CD4-positive, alpha-beta T cell treated with Interleukin-6 at 100 ng/mL for 8 hours (primary cell): ENCODE measurements at places on chromosomes 11 and 22.

- DNase-seq: no peak
Measured at GRCh38 chr11:110297726-110298300, 1.4 kb upstream of the RDX start.

DNA sequence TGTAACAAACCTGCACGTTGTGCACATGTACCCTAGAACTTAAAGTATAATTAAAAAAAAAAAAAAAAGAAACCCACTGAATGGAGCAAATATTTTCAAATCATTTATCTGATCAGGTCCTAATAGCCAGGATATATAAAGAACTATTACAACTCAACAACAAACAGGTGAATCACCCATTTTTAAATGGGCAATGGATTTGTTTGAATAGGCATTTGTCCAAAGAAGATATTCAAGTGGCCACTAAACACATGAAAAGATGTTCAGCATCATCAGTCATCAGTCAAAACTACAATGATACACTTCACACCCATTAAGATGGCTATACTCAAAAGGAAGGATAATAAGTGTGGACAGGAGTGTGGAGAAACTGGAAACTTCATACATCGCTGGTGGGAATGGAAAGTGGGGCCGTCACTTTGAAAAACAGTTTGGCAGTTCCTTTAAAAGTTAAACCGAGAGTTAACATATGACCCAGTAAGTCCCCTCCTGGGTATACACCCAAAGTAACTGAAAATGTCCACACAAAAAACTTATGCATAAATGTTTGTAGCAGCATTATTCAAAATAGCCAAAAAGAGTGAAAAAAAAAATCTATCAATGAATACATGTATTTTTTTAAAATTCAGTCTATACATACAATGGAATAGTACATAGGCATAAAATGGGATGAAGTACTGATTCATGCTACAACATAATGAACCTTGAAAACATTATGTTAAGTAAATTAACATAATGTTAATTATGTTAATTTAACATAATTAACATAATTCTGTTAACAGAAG is 53.1 kb downstream of the ARRB1 start:
- DNase-seq: no peak

DNA sequence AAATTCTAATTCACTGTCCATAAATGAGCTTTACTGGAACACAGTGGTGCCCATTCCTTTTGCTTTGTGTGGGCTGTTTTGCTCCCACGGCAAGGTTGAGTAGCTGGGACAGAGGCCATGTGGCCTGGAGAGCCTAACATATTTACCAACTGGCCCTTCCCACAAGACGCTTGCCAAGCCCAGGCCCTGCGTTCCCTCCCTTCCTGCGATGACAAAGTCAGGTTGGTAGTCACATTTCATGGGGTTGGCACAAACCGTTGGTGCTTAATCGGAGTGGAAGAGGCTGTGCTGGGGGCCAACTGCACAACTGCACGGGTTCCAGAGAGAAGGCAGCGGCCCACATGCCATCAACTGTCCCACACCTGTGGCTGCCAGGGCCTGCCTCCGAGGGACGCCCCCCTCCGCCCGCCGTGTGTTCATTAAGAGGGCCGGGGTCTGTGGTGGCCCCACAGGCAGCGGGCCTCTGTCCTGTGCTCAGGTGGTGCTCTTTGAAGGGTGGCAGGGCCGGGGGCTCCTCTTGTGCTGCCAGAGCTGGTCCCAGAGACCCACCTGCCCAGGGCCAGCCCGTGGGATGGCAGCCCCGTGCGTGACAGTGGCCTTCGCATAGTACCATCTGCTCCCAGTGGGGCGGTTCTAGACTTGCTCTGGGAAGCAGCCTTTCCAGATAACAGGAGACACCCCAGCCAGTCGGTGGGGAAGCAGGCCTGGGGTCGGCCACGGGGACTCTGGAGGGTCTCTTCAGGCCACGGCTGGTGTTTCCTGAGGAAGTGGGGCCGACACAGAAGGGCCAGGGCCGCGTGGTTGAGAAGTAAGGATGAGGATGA is 81.5 kb upstream of the CLDN5 start:
- DNase-seq: no peak

DNA sequence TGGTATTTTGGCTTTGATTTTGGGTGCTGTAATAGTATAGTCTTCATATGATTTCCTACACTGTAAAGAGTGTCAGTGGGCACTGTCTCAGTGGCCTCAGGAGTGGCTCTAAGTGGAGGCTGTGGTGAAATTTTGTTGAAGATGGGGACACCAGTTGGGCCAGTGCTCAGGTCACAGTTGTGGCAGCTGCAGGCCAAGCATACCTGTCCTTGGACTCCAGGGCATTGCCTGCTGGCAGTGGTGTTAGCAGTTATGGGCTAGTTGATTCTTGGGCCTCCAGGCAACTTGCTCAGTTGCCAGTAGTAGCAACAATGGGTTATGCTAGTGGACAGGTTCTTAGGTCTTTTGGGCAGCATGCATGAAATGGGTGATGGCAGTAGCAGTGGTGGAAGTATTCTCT is 39.2 kb upstream of the SLC22A25 start:
- DNase-seq: no peak

DNA sequence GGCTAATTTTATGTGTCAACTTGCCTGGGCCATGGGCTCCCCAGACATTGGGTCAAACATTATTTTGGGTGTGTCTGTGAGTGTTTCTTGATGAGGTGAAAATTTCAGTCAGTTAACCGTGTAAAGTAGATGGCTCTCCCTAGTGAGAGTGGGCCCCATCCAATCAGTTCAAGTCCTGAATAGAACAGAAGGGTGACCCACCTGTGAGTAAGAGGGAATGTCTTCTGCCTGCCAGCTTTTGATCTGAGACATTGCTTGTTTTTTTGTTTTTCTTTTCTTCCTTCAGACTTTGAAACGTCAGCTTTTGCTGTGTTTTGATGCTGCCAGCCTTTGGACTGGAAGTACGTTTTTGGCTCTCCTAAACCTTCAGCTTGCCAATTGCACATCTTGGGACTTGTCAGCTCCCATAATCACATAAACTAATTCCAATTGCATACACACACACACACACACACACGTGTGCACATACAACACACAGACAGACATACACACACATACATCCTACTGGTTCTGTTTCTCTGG is 300.1 kb downstream of the CNTN5 start:
- DNase-seq: no peak

DNA sequence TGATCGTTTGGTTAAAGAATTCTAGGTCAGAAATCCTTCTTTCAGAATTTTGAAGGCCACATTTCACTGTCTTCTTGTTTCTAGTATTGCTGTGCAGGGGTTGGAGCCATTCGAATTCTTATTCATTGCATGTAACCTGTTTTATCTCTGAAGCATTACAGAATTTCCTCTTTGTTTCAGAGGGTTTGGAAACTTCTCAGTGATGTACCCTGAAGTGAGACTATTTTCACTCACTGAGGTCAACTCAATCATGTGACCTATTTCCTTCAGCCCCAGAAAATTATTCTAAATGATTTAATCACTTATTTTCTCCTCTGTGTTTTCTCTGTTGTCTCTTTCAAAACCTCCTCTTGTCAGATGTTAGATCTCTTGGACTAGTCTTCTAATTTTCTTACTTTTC is 147.8 kb downstream of the ENTHD1 start:
- DNase-seq: no peak

DNA sequence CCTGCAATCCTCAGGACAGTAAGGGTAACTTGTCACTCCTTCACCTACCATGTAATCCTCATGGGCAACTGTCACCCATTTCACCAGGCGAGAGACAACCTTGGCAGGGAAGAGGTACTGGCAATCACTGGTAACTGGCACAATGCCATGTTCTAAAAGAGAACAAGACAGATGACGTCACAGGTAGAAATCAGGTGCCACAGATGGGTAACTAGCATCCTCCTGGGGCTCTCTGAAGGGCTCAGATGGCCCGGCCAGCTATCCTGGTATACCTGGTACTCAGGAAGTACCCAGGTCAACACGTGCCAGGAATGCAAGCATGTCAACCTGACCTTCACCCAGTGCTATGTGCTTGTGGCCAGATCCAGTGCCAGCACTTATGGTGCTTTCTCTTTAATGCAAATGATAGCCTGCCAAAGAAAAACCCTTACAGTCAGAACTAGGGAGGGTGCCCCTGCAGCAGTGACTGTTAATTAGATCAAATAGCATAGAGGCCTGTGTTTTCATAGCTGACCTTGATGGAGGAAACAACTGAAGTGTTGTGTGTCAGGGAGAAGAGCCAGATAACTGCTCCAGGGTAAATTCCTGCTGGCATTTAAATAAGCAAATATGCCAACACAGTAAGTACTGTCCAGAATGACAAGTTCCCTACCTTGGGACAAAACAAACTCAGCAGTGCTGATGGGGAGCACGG is 36.2 kb downstream of the THOC5 start:
- DNase-seq: no peak

DNA sequence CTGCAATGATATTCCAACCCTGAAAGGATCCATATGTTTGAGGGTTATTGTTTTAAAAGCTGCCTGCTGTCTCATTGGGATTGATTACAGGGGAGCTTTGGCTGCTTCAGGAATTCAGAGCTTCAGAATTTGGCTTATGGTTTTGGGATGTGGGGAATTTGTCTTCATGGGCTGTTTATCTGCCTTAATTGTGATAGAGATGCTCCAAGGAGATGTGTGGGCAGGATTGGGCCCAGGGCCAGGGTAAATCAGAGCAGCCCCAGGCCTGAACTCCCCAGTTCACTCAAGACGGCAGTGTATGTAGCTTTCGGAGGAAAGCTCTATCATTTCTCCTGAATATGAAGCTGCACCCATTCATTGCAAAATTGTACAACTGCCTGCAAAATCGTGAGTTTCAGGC is 88.5 kb downstream of the ALX4 start:
- DNase-seq: no peak

GRCh38 chr22:44068422-44069191 is 44.5 kb downstream of the PARVB start:
- no peak for DNase-seq

DNA sequence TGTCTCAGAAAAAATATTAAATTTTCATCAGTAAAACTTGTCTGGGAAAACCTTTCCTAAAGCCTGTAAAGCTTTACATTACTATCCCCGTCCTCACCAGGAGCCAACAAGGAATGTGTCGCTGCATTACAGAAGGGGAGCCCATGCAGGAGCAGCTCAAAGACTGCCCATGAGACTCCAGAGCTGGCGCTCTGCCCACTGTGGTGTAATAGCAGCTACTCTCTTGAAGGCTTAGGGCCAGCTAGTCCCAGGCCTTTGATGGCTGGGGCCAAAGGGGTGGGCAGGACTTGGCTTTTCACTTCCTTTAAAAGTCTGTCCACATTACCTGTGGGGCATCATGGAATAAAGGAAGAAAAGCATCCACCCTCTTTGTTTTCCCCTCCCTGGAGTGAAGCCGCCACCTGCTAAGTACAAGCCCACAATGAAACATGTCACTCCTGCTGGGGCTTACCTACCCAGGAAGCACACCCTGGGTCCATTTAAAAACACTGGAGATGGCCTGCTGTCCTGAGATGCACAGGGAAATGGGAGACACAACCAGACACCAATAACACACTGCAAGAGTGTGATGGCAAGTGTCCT is 150.7 kb downstream of the ADAMTS15 start:
- no peak for DNase-seq

DNA sequence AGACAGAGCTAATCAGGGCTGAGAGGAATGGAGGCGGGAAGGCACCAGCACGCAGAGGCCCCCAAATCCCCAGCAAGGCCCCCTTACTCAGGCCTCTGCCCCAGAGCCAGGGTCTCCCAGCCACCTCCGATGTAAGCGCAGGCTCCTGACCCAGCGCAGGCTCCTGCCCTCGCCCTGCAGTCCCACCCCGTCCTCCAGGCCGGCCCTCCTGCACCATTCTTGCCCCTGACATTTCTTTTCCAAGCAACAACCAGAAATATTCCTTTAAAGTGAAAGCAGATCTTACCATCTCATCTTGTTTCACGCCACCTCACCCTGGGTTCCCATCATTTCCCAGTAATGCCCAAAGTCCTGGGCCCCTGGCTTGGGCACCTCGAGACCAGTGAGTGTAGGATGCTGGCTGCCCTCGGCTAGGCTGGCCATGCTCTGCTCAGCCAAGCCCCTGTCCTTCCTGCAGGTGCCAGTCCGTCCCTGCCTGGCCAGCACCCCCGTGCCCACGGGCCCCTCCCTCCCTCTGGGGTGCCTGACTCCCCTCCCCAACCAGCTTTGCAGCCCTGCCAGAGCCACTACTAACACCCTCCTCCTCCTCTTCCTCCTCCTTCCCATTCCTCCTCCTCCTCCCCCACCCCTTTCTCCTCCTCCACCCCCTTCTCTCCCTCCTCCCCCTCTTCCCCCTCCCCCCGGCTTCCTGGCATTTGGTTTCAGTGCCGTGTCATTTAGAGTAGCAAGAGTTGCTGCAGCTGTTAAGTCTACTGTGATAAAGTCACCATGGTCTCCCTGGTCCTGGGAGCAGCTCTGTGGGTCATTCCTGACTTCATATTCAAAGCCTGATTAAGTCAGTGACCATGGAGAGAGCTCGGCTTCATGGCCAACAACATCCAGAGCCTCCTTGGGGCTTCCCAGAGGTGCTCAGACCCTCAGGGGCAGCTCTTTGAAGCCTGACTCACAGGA is 78.7 kb downstream of the PIWIL3 start:
- no peak for DNase-seq

DNA sequence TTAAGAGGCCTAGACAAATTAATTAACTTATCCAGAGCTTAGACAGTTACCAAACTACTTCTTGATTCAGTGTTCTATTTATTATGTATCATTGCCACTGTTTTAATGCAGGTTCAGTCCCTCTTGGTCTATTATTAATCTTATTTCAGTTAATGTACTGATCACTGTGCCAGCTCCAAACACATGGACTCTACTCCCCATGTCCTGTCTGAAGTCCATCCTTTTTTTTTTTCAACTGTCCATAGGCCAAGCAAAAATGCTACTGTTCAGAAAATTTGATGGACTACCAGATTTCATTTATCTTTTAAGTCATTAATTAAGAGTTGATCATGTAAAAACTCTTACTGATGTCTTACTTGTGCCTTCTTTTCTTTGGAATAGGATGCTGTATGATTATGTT is 11.9 kb downstream of the POLD3 start:
- no peak for DNase-seq

GRCh38 chr11:76153571-76153923 is 52.8 kb downstream of the WNT11 start:
- no peak for DNase-seq

- DNase-seq: no peak
Measured at GRCh38 chr11:69707176-69707575, 3.4 kb upstream of the FGF19 start.

GRCh38 chr11:125724125-125724524 is 22.0 kb upstream of the PATE1 start:
- DNase-seq: no peak

DNA sequence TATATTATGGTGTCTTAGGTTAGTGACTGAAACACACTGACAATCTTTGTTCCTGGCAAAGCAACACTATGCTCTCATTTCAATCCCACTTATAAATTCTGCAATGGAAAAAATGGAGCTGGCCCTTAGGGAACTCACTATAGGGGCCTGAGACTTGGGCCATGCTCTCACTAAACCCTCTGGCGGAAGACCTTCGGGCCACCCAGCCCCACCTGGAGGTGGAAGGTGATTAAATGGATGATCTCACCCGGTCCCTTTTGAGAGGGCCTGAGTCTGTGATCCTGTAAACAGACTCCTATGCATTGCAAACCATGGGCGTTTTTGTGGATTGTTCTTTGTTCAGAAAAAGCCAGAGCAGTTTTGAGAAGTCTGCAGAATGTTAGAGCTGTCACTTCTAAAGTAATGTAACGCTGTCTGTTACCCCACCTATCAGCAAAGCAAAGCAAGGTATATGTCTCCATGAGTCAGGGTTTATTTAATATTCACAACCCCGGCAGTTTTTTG is 17.0 kb upstream of the CDON start:
- DNase-seq: no peak
